Head of caudate nucleus (tissue), 42 donors: ENCODE measurements at places on chromosomes 3 and 15.

GRCh38 chr3:53145713-53146080 is 15.3 kb upstream of the PRKCD start:
- no peak for DNase-seq

DNA sequence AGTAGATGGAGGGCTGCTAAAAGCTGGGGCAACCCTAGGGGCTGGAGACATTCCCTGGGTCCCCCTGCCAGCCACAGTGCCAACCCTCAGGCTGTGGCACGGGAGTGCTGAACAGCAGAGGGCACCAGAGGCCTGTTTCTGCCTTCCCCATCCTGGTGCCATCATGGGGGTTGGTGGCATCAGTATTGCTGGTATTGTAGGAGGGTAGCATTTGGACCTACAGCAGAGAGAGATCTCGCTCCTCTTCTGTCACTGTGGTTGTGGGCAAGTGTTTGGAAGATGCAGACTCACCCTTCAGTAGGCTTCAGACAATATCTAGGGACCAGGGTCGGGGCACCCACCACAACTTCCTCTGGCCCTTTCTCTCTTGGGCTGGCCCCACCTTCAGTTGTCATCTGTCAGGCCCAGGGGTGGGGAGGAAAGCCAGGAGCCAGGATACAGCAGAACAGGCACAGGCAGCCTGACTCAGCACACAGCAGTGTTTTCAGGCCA is 123.5 kb downstream of the RPLP1 start:
- peak; percentile 83 for DNase-seq

- DNase-seq = no peak
Observed at GRCh38 chr3:52232279-52233107, 6.5 kb downstream of the TWF2 start.

DNA sequence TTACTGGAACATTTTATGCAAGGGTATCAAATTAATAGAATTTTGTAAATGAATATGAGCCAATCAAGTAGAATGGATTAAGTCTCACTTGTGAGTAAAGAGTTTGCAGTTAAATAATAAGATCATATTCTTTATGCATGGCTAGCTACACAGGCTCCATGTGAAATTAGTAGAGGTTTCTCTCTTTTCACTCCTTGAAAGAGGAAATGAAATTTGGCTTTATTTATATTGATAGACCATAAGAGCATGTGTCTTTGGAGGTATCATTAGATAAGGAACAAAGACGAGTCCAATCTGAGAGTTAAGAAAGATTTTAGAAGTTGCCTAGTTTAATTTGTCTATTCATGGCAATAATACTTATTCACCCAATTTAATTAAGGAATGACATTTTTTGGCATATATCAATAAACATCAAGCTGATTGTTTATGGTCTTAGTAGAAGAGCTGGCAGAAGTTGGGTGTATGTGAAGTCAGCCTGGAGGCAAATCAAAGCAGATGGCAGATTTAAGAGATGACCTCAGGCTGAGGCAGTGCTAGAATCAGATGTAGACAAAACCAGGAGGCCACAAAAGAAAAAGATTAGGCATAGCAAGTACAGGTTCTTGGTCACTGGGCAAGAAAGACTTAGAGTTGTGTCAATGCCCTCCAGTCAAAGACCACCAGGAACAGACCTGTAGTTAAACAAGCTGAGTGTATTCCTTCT is 406.5 kb upstream of the ARHGEF26 start:
- no peak for DNase-seq

- no peak for DNase-seq
Observed at GRCh38 chr3:16359331-16359730, 94.3 kb downstream of the OXNAD1 start.

GRCh38 chr15:84810073-84810840 is 6.9 kb upstream of the ALPK3 start:
- no peak for DNase-seq

DNA sequence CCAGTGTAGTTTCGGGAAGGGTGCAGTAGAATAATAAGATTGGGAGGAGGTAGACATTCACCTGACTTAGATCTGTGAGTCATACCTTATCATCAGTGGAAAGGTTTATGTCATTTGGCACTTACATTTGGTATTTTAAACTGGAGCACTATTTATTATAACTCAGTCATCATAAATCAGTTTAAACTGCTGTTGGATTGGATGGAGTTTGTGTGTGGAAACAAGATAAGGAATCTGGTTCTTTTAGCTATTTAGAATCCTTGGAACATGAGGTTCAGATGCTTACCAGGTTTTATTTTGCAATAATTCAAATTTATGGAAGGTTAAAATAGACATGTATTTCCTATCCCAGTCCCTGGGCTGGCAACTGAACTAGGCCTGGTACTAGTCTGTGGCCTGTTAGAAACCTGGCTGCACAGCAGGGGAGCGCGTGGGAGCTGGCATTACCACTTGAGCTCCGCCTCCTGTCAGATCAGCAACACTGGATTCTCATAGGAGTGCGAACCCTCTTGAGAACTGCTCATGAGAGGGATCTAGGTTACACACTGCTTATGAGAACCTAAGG is 34.5 kb downstream of the ZFAND6 start:
- DNase-seq = no peak
